ENCODE measurements at places on chromosomes 4 and X. TPM values are rescaled to one million over a fixed set of nuclear protein-coding genes. Genes with fewer than 3 reads are reported as not detected.
A peak's percentile ranks its signal among the peaks of the same experiment; 100 is the strongest.

The SPP1 gene
- polyA plus RNA-seq: 156 TPM

The FAM133A gene
- 0.06 TPM for polyA plus RNA-seq

The OPHN1 gene
- 7.4 TPM for polyA plus RNA-seq

The CT47B1 gene
- not detected for polyA plus RNA-seq

The BMPR1B gene
- polyA plus RNA-seq: 24.9 TPM

The DUX4 gene
- not detected for polyA plus RNA-seq

The SMAD1 gene
- polyA plus RNA-seq: 68.1 TPM

The TMEM128 gene
- 47.4 TPM for polyA plus RNA-seq

The SUV39H1 gene
- polyA plus RNA-seq: 5.7 TPM

The CDKL2 gene
- polyA plus RNA-seq: 14.6 TPM

DNA sequence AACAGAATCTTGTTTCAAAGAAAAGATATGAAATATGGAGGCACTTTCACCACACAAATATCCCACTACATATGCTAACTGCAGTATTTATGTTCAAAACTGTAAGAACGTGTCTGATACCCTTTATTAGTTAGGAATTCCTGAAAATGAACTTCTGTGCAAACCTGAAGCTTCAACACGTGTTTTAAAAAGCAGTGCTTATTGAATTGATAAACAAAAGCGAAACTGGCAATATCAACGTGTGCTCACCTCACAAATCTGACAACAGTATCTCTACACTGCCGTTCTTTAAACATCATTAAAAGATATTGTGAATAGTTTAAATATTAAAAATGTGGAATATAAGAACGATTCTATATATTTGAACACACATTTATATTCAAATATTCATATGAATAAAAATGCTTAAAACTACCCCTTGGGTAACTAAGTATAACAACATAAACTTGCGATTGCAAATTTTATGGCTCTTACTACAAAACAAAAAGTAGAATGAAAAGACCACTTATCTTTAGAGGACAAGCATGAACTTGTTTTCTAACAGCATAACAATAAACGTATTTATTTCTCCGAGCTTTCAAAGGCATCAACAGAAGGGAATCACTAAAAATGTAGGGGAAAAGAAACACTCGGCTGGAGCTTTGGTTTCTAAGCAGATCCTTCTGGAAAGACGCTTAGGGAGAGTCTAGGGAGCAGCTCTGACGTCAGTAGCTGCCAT is at the start of gene LRP2BP:
Gene LRP2BP (minus strand): TSS at position 687 of the 718 bp plus-strand sequence. CDS start 17,738 bp downstream, outside the sequence.
- DNase-seq: peak; percentile 80

DNA sequence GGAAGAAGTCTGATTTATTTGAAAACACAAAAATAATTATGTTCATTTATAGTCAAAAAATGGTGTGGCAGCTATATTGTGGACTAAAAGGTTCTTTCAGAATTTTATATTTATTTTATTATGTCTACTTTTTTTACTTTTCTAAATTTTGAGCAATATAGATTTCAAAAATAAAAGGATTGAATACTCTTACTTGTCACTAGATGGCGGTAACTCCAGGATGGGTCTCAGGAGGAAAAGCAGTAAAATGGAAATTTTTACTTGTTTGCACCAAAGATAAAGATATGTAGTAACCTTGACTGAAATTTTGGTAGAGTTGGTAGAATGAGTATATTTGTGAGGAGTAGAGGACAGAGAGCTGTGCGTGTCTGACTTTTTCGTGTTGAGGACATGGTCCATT is 14.5 kb upstream of the DACH2 start:
- no peak for DNase-seq

DNA sequence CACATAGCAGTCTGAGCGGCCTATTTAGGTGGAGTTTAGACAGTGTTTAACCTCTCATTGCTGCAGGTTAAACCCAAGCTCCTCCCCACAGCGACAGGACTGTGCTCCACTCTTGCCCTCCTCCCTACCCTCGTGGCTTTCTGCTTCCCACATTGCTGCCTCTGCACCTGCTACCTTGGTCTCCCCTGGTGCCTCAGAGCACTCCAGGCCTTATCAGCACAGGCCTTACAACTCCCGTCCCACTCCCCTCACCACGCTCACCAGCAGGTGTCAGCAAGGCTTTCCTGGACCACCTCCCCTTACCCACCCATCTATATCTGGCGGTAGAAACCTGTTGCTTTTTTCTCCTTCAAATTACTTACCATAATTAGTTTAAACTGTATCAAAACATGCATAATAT is 18.6 kb downstream of the HELT start:
- DNase-seq: no peak

- DNase-seq: no peak
These were observed 22.9 kb downstream of the FAM184B start for GRCh38 chr4:17758485-17758884.

DNA sequence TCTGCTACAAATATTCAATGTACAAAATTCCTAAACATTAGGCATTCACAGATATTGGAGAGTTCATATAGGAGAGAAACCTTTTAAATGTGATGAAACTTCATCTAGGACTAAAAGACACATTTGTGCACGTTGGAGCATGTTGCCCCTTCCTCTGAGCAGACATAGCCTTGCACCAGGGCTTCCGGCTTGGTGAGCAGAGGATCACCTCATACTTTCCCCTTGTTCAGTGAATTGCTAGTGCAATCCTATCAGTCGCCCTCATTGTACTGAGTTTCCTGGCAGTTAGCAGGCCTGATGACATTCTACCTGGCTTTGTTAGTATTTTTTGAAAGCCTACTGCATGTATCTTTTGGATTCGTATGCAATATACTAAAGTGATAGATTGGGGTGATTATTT is 466.2 kb downstream of the SPRY1 start:
- DNase-seq: no peak

DNA sequence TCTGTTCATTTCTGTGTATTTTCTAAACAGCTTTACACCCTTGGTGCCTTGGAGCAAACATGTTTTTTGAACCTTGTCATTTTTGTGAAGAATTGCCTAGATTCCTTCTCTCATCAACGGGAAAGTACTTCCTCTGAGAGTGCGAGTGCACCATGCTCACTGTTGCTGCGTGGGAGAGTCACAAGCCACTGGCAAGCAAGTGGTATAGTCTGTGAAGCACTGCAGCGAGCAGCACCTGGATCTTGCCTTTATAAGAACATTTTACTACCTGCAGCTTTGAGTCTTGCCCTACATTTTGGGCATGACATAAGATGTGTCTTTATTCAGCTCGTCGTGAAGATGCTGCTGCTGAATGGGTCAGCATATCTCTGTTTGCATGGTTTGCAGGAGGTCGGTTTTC is 44.9 kb downstream of the HADH start:
- no peak for DNase-seq

GRCh38 chr4:81352446-81352835 is 119.3 kb downstream of the RASGEF1B start:
- DNase-seq: peak; percentile 16

DNA sequence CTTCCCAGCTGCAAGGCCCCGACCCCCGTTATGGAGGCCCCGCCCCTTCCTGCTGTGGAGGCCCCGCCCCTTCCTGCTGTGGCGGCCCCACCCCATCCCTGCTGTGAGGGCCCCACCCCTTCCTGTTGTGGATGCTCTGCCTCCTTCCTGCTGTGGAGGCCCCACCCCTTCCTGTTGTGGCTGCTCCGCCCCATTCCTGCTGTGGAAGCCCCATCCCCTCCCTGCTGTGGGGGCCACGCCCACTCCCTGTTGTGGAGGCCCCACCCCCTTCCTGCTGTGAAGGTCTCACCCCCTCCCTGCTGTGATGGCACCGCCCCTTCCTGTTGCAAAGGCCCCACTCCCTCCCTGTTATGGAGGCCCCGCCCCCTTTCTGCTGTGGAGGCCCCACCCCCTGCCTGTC is 104.9 kb upstream of the PSAPL1 start:
- DNase-seq: no peak

DNA sequence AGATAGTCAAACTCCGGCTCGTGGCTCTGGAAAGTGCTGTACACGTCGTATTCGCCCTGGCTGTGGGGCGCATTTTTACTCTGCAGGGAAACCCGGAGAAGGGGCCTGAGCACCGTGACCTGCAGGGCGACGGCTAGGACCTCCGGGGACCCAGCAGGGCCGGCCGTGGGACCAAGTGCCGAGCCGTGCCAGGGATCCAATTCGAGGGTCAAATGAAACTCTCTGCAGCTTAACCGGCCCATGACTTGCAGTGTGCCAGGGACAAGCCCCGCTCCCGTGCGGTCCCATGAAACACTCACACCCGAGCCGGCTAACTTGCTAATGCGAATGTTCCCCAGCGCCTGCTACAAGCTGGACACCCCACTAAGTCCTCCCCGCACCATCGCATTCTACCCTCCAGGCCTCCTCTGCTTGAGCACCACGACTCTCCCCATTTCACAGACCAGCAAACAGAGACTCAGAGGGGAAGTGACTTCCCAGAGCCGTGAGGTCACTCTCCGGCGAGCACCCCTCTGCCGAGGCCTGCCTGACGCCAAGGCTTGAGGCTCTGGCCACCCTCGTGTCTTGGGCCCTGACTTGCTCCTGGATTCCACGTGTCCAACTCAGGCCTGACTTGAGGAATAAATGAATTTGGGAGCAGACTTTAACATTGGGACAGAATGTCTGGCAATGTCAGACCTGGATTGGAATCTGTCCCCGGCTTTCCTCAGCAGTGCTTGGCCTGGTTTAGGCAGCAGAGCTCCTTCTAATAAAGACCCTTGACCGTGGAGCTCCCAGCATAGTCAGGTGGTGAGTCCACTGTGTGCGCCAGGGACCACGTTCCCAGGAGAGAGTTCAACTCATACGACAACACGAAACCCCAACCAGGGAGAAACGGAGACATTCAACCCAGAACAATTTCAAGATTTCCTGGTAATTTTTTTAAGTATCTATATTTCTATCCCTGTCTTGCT is 93.6 kb downstream of the PPP2R2C start:
- DNase-seq: no peak

- DNase-seq: no peak
These were observed 69.8 kb upstream of the MXD4 start for GRCh38 chr4:2331519-2332200.

GRCh38 chr4:81348086-81348777 is 123.5 kb downstream of the RASGEF1B start:
- DNase-seq: no peak

GRCh38 chrX:72676465-72676864 is 37.6 kb downstream of the PHKA1 start:
- DNase-seq: no peak

GRCh38 chr4:94819371-94820168 is 61.8 kb downstream of the BMPR1B start:
- DNase-seq: no peak

GRCh38 chr4:104772849-104773248 is 278.2 kb upstream of the CXXC4 start:
- no peak for DNase-seq

DNA sequence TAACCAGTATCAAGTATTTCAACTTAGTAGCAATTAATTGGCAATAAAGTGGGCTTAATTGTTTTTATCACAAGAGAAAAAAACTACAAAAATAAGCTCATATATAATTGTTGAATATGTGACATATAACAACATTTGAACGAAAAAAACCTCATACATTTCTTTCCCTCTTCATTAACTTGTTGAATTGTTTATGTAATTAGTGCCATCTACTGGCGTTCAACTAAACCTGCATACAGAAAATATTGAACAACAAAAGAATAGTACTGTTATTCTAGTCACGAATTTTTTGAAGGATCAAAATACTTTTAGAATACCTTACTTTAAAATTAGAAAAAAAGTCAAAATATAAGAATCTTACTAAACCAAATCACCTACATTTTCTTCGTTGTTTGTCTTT is 586.5 kb upstream of the FTHL17 start:
- no peak for DNase-seq

- DNase-seq: no peak
These were observed 944.3 kb downstream of the ADGRL3 start for GRCh38 chr4:62144431-62144830.

DNA sequence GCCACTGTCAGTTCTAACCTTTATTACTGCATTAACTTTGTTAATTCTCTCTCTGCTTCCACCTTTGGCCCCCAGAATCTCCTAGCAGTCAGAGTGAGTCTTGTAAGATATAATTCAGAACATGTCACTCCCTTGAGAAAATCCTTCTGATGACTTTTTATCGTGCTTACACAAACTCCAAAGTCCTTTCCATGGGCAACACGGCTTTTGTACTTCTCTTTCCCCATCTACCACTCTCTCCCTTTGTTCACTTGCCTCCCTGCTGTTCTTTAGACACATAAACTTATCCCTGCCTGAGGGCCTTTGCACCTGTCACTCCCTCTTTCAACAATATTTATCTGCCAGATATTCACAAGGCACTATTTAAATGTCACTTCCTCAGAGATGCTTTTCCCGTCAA is 64.8 kb downstream of the MAOB start:
- no peak for DNase-seq

GRCh38 chr4:127416115-127416514 is 216.6 kb upstream of the INTU start:
- no peak for DNase-seq

DNA sequence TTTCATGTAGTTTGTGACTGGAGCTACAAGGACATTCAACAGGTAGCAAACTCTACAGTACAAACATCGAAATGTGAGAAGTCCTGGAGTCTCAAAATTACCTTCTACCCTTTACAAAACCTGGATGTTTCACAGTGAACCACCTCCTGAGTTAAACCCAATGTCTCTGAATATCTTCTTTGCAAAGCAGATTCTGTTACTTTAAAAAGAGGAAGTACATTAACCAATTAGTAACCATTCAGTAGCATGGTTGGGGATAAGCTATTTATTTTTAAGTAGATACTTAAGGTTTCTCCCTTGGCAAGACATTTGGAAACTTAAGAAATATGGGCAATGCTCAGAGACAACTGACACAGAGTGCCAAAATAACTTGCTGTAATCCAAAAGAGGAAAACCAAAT is 371.9 kb upstream of the NWD2 start:
- no peak for DNase-seq

GRCh38 chrX:107226757-107227156 is 20.3 kb downstream of the DNAAF6 start:
- no peak for DNase-seq

DNA sequence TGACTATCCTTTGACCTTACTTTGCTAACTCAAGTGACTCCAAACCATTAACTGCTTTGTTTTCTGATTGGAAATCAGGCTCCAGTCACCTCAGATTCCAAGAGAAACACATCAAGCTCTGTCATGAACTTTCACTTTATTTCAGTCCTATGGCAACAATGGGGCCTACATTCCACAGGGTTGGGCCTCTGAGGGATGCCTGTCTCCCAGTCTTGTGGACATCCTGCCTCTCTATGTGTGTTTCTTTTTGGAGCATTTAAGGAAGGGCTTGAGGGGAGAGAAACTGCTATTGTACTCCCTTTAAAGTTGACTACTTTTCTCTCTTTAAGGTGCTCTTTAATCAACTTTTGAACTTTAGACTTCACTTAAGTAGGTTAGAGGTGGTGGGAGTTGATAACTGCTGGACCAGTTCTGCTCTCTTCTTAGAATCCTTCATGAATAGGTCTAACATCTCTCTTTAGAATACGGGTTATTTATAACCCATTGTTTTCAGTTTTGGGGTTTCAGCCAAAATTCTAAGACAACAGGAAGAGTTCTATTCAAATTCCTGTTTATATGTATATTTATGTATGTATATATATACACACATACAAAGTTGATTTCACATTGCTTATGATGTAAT is 274.3 kb upstream of the NR3C2 start:
- DNase-seq: no peak

DNA sequence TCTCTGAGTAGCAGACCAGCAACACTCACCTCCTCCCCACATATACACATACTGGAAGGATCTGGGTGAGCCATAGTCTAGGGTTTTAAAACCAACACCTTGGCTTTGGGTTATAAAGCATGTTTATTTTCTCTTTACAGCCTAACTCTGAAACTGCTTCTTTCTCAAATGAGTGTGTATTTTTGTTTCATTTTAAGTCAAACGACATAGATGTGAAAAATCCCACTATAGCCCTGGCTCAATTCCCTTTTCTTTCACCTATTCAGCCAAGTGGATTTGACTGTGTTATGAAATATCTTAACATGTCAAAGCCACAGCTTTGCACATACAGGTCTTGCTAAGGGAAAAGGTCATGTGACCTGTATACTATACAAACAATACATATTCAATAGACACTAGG is 13.8 kb downstream of the NEXMIF start:
- no peak for DNase-seq
